ENCODE measurements at places on chromosomes 1 and 21.

GRCh38 chr1:7229186-7229585, 443.9 kb downstream of the CAMTA1 start:
- DNase-seq = no peak

GRCh38 chr1:171754353-171754705, 12.5 kb upstream of the VAMP4 start:
- DNase-seq = peak; percentile 93

- no peak for DNase-seq
Measured at GRCh38 chr1:230979952-230980351, 1.1 kb downstream of the ARV1 start.

- no peak for DNase-seq
Measured at GRCh38 chr21:30714946-30715345, 3.6 kb downstream of the KRTAP21-3 start.

DNA sequence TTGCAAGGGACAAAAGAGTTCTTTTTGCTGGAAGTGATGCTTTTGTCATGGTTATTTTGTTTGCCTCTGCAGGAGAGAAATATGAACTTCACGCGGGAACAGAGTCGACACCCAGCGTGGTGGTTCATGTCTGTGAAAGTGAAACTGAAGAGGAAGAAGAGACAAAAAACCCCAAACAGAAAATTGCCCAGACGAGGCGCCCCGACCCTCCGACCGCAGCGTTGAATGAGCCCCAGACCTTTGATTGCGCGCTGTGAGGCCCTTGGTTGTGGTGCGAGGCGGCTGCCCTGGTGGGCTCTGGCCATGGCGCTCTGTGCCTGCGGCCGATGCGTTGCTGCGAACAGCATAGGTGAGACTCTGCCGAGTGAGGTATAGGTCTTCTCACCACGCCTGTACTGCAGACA, 20.9 kb upstream of the NCMAP start:
- DNase-seq = no peak

All from foreskin fibroblast (primary cell).